ENCODE measurements at places on chromosomes 5 and 9.

GRCh38 chr9:128192601-128193371, 1.4 kb upstream of the CIZ1 start:
- no peak for DNase-seq

DNA sequence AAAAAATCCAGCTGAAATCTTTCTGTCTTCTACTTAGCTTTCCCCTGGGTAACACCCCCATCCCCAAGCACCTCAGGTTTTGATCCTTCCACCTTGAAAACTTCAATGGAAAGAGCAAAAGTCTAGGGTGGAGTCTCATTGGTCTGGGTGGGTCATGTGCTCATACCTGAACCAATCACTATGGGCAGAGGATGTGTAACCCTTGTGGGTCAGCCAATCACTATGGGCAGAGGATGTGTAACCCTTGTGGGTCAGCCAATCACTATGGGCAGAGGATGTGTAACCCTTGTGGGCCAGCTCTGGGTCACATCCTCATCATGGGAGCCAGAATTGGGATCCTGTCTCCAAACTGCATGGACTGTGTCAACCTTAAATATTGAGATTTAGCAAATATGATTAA, 18.5 kb downstream of the NAIF1 start:
- no peak for DNase-seq

- no peak for DNase-seq
These were observed 75.1 kb upstream of the FAM120A start for GRCh38 chr9:93376411-93376810.

DNA sequence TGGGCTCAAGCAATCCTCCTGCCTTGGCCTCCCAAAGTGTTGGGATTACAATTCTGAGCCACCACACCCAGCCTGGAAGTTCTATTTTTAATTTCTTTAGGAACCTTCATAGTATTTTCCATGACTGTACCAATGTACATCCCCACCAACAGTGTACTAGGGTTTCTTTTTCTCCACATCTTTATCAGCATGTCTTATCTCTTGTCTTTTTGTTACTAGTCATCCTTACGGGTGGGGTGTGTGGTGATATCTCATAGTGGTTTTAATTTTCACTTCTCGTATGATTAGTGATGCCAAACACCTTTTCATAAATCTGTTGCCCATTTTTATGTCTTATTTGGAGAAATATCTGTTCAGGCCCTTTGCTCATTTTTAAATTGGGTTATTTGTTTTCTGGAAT, 123.0 kb upstream of the MEF2C start:
- DNase-seq: no peak

DNA sequence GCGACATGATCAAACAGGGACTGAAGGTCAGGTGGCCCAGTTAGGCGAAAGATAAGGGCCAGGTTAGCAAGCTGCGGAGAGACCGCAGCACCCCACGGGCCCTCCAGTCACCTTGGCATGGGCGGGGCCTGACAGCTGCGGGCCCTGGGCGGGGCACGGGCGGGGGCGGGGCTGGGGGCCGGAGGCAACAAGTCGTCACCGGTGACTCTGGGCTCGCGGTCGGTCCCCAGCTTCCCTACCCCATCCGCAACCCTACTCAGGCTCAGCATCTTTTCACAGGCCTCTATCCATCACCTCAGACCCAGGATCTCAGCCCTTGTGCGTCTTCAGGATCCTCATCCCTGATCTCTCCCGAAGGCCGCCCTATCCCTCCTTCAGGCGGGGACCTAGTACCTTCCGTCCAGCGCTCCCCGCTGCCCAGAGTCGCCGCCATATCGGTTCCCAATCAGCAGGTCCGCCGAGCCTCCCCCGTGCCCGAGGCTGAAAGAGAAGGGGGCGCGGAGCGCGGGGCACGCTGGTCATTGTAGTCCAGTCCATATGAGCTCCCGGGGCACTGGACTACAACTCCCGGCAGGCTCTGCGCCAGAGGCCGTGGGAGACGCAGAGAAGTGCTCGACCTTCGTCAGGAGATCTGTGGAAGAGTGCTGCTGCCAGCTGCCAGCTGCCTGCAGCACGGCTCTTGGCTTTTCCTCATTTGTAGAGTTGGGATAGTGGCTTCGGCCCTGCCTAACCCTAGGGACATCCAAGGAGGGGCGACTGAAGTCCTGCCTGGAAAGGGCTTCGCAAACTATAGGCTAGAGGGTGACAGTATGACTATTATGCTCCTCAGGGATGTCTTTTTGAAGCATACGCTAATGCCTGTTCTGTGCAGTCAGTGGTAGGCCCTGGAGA, at the start of gene DNAJC18:
Gene DNAJC18 (minus strand): TSS at position 513 of the 891 bp plus-strand sequence. CDS start 80 bp downstream, at position 433.
- DNase-seq: peak; percentile 87

DNA sequence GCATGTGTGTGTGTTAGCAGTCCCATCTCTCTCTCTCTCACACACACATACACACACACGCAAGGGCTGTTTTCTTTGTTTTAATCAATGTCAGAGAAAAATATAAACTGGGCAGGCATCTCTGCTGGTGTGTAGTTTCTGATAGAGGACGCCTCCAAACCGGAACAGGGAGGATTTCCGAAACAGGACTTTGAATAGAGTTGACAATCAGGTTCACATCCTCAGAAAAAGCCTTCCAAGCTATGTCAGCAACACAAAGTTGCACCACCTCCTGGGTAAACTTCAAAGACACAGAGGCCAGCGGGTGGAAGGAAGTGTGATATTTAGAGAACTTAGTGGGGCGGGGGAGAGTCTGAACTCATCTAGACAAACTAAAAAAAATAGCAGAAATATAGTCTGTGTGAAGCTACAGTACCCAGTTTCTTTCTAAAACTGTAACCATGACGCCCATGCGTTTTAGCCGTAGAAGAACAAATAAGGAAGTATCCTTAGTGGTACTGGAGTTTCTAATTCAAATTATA, 1.2 kb downstream of the ST8SIA4 start:
- peak; percentile 57 for DNase-seq

- DNase-seq: no peak
These were observed 220.7 kb downstream of the DRD1 start for GRCh38 chr5:175223291-175223690.

DNA sequence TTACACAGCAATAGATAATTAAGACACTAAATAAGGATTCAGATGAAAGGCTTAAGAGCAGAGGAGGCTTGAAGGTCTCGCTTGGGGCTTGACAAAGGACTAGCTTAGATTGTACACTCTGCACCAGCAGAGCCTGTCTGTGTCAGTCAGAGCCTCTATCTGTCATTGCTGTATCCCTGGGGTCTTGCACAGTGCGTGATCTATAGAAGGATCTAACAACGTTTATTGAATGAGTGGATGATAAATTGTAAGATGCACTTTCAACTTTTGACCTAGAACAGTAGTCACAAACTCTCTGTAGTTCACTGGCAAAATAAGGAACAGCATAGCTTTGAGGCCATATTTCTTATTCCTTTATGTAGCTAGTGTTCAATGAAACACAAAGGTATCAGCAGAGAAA, 173.5 kb downstream of the ENTREP1 start:
- no peak for DNase-seq

DNA sequence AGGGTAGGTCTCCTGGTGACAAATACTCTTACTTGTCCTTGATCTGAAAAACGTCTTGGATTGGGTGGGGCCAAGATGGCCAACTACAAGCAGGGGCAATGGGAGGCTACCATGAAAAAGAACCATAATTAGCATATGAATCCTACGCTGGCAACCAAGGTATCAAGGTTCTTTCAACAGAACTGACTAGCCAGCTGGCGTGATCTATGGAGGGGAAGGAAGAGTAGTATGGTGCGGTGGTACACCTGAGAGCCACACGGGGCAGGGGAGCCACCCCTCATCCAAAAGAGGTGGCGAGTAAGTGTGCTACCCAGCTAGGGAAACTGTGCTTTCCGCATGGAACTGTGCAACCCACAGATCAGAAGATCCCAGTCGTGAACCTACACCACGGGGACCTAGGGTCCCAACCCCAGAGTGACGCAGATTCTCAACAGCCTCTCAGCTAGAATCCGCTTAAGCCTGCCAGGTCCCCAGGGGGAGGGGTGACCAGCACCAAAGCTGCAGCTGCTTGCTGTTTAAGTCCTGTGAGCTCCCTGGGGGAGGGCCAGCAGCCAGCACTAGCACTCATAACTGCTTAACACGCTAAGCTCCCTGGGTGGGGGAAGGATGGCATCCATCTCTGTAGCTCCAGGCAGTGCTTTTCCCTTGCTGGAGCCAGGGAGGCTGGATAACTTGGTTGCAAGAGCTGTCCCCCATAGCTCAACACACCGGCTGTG, 334.8 kb downstream of the FBXL17 start:
- no peak for DNase-seq

- DNase-seq: no peak
These were observed 7.0 kb upstream of the MAMDC2 start for GRCh38 chr9:70036641-70037040.

DNA sequence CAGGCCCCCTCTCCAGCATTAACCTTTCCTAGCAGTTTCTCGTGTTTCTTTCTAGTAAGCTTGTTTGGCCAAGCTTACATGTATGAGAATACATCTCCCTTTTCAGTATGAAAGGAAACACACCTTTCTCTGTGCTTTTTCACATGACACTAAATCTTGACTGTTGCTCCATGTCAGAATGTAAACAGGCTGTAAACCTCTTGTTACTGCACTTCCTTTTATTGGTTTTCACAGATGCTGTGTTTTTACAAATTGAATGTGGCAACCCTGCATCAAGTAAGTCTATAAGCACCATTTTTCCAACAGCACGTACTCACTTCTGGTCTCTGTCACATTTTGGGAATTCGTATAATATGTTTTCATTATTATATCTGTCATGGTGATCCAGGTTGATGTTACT, 2.2 kb upstream of the CANX start:
- DNase-seq: no peak

- no peak for DNase-seq
These were observed 382.8 kb upstream of the WWC1 start for GRCh38 chr5:167908606-167909005.

DNA sequence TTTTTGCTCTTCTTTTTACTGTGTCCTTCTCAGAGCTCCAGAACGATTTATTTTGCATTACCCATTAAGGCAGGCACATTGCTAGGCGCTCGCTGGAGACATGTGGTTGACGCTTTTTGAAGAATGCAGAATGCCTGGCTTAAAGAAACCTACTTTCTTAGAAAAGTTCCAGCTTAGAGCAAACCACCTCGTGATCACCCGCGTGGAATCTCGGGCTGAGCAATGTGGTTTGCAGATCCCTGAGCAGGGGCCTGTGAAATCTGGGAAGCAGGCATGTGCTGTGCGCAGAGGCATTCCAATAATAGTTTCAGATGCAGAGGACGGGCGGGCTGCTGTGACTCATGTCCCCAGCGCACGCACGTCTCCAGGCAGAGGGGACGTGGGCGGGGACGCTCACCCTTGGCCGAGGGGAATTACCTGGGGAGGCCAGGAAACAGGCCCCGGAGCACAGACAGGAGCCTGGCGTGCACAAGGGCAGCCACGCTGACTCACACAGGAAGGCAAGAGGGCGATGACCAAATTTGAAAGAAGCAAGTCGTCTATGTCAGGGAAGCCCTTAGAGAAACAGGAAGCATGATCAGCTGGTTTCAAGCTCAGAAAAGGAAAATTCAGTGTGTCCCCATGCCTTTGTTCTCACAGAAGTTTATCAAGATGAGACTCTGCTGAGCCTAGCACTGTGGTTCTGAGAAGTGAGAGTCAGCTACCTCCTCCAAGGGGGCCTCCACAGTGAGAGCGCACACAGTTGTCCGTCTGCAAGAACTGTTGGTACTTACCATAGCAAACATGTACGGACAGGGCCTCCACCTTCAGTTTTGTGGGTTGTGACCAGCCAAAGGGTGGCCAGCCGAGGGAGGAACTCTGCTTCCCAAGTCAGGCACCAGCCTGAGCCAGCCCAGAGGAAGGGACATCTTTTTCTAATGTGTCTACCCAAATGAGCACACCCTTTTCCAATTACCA, 218.6 kb downstream of the PIK3R1 start:
- peak; percentile 85 for DNase-seq
